ENCODE measurements at places on chromosomes 1 and 21. TPM values are rescaled to one million over a fixed set of nuclear protein-coding genes. Genes with fewer than 3 reads are reported as not detected.

DNA sequence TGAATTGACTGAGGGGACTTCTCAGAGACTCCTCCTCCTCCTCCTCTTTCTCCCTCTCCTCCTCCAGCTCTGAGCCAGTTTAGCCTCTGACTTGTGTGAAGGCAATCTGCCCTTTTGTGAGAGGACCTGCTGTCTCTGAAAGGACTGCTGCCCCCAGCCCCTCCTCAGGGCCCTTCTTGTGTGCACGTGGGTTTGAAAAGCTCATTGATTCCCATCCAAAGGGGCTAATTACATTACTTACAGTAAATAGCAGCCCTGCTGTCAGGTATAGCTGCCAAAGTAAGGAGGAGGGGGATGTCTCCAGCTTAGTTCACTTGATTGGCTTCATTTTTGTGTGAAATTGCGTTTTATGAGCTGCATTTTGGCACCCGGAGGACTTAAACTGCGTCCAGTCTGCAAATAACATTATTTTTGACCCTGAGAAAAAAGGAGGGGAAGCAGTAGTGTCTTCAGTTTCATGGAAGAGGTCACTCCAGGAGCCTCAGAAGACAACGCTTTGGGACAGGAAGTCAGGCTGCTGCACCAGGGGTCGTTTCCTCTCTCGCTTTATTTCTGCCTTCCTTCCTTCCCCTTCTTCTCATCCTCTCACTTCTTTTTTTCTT is 1.8 kb upstream of the LHX9 start:
- DNase-seq = no peak

DNA sequence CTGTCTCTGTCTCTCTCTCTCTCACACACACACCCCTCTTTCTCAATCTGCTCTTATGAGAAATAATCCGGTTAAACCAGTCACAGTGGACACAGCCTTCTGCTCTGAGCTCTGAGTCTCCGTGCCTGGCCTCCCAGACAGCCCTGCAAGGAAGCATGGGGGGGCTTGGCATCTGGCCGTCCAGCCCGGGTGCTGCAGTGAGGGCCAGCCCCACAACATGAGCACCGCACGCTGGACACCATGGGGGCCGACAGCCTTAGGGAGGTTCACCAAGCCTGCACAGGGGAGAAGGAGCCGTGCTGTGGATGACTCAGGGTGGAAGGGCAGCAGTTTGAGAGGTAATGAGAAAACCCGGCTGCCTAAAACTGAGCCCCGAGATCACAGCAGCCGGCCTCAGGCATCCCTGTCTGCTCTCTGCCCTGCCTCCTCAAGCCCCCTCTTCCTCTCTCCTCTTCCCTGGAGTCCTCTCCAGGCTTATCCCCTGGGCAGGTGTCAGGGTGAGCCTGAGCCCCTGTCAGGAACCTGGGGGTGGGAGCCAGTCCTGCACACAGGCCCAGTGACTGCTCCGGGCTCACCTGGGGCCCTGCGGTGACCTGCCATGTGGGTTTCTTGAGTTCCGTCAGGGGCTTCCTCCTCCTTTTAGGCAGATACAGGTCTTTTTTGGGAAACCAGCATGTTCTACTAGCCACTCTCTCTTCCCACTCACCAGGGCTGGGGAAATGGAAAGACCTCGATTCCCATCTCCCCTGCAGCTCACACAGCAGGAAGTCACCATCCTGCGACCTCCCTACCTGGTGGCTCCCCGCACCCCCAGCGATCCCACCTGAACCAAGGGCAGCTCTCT is 92.8 kb downstream of the ITPKB start:
- peak; percentile 27 for DNase-seq

DNA sequence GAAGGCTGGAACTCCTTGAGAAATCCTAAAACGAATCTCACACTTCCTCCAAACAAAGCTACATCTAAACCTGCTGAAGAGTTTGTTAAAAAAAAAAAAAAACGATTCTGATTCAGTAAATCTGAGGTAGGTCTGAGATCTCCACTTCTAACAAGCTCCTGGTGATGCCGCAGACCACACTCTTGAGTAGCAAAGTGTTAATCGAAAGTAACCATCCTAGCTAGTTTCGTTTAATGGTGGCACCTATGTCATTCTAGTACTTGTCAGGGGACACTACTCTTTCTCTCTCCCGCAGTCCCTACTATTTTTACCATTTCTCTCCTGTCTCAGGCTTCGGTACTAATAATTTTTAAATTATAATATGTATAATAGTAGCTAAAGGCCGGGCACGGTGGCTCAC is 2.1 kb downstream of the CLCC1 start:
- DNase-seq = no peak

SPRR1A gene
- not detected for polyA plus RNA-seq

DNA sequence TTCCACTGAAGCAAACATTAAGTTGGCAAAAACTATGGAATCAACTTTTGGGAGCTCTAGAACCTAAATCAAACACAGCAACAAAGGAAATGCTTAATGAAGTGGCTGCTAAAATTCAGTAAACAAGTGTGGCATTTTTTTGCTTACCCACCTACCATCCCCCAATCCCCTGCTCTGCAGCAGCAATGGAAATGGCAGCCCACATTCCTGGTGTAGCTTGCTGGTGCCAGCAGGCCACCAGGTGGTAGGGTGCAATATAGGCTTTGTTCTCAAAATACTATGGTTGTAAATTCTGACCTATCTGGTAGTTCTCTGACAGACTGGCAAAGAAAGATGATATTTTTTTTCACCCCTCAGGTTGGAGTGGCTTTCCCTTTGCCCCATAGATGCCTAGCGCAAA is 42.8 kb downstream of the SHCBP1L start:
- DNase-seq = no peak

GRCh38 chr1:33195556-33195955 is 13.7 kb upstream of the TRIM62 start:
- no peak for DNase-seq

DNA sequence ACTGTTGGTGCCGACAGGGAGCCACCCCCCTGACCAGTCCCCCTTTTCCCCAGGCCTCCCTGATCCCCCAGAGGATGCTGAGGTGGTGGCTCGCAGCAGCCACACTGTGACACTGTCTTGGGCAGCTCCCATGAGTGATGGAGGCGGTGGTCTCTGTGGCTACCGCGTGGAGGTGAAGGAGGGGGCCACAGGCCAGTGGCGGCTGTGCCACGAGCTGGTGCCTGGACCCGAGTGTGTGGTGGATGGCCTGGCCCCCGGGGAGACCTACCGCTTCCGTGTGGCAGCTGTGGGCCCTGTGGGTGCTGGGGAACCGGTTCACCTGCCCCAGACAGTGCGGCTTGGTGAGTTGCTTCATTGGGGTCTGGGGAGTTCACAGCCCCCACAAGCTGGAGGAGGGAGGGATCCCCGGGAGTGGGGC is 89.2 kb downstream of the TRIM11 start:
- DNase-seq = no peak

DNA sequence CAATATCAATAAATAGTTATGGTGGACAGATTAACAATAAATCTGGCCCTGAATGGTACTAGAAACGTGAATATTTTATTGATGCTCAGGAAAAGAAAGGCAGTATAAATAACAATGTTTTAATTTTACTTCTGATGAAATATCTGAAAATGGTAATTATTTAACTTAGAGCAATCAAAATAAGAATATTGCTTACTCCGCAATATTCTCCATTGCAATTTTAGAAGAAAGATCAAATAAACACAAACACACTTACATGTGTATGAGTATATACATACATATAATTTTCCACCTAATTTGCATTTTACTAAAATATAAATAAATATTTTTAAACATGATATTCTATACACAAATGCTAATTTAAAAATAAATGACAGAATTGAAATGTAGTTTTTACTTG is 1130.5 kb downstream of the NCAM2 start:
- no peak for DNase-seq

GRCh38 chr1:223707256-223708000 is 4.9 kb upstream of the CAPN2 start:
- DNase-seq = peak; percentile 61

GRCh38 chr1:177119311-177119710 is 45.2 kb downstream of the ASTN1 start:
- DNase-seq = no peak

- no peak for DNase-seq
These were observed 66.9 kb upstream of the TINAGL1 start for GRCh38 chr1:31509124-31510072.

DNA sequence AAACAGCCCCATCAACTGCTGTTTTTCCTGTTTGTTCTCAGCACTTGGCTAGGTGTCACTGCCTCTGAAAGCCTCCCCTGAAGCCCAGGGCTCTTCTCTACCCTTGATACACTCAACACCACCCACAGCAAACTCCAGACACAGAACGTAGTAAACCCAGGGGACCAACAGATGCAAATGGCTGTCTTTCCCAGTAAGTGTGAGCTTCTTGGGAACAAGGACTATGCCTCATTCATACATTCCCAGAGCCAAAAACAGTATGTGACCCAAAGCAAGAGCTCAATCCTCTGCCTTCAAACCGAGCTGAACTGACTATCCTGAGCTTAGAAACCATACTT is 4.4 kb downstream of the LBR start:
- no peak for DNase-seq

DNA sequence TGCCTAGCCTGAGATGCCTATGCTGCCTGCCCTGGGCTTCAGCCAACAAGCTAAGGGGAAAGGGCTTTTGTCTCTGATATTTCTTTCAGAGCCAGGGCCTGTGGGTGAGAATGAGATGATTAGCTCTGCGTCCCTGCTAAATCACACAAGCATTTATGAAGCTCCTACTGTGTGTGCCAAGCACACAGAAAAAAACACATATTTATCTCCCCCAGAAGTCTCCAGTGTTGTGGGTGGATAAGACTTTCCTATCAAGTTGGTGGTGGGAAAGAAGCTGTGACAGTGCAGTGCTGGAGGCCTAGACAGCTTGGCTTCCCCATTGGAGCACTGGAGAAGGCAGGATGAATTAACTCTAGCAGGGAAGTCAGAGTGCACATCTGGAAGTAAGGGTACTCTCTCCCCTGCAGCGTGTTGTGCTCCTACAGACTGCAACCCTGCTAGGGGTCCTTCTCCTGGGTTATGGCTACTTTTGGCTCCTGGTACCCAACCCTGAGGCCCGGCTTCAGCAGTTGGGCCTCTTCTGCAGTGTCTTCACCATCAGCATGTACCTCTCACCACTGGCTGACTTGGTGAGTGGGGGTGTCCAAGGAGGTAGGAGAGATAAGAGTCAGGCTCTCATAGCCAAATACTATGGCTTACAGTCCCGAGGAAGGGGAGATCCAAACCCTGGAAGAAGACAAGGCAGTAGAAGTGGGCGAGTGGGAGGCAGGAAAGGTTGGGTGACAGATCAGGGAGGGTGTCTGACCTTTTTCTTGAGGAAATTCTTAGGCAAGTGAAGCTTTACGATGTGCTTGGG is 1.7 kb downstream of the SLC50A1 start:
- no peak for DNase-seq

- DNase-seq = peak; percentile 54
These were observed 772 bp downstream of the ADAM15 start for GRCh38 chr1:155051777-155052398.

DNA sequence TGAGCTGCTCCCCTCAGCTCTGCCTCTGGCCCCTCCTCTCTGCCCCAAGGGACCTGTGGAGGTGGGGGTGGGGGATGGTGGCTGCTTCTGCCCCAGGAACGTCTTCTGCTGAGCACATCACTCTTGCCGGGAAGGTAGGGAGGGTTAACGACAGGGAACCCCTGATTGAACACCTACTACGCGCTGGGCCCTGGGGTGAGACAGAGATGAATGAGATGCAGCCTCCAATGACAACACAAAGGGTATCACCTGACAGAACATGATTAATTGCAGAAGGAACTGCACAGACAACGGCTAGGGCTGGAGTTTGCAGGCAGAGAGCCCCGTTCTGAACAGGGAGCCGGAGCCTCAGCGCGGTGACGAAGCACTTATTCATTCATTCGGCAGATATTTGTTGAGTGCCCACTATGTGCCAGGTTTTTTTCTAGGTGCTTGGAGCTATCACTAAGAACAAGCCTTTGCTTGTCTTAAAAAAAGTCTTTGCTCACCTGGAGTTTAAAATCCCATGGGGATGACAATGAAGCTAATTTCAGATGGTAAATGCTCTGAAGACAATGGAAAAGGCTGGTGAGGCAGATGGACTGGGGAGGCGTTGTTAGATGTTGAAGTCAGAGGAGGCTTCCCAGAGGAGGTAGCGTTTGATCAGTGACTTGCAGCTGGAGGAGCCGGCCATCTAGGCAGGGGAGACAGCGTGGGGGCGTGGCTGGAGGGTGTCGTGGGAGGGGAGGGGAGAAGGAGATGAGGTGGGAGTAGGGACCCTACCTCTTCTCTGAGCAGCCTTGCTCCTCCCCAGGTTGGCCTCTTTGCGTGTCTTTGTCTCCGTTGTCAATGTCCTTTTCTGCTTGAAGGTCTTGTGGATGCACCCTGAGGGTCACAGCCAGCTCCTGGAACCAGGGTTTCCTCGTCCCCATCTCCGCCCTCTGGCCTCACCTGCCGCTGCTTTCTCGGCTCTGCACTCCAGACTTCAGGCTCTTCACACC is 103.1 kb upstream of the CSF3R start:
- no peak for DNase-seq

CELSR2 gene
- polyA plus RNA-seq = 6.8 TPM

FABP3 gene
- polyA plus RNA-seq = 4.6 TPM

DNA sequence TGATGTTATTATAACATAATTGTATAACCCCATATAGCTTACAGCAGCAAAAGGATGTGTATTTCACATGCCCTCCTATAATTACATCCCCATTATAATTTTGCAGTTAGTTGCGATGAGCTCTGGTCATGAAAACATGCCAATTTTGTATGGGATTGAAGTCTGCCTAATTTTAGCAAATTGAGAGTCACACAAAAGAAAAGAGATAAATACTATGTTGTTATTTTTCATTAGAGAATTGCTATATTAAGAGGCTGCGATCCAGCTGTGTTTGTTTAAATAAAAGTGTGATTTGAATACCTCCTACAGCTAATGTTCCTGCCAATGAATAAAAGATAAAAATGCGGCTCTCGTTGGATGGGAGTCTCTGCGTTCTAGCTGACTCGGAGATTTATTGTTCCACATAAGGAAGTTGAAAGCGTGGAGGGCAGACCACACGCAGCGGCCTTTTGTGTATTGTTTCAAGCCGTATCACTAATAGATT is 461.0 kb upstream of the NFIA start:
- no peak for DNase-seq

DNA sequence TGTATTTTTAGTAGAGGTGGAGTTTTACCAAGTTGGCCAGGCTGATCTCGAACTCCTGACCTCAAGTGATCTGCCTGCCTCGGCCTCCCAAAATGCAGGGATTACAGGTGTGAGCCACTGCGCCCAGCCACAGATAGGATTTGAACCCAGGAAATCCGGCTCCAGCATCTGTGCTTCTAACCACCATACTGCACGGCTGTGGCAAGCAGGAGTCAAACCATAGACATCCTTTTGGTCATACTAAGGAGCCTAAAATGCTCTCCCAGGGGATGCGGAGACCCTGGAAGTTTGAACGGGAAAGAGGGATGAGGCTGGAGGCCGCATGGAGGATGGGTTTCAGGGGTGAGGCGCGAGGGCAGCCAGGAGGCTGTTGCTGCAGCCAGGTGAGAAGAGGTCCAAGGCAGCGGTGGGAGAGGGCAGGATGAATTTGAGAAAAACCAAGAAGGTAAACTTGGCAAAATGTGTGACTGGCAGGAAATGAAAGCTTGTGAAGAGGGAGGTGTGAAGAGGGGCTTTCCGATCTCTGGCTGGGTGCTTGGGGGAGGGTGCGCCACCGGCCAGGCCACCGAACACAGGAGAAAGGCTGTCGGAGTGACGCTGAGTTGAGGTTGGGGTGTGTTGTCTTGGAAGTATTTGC is 24.0 kb upstream of the CDK18 start:
- no peak for DNase-seq

GRCh38 chr1:241624935-241625334 is 15.2 kb downstream of the CHML start:
- DNase-seq = no peak

Data from pancreas (tissue), 10 donors.